ENCODE measurements at places on chromosomes 7 and 10.

DNA sequence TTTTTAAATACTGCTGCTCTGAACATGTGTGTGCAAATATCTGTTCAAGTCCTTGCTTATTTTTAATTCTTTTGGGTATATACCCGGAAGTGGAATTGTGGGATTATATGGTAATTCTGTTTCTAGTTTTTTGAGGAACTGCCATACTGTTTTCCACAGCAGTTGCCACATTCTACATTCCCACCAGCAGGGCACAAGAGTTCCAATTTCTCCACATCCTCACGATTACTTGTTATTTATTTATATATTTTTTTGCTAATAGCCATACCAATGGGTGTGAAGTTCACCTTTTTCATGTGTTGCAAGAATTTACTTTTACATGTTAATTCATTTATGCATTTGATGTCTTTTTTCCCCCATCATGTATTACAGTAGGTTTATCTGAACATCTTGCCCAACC lies 79.6 kb upstream of the CXCL12 start:
- DNase-seq: no peak

DNA sequence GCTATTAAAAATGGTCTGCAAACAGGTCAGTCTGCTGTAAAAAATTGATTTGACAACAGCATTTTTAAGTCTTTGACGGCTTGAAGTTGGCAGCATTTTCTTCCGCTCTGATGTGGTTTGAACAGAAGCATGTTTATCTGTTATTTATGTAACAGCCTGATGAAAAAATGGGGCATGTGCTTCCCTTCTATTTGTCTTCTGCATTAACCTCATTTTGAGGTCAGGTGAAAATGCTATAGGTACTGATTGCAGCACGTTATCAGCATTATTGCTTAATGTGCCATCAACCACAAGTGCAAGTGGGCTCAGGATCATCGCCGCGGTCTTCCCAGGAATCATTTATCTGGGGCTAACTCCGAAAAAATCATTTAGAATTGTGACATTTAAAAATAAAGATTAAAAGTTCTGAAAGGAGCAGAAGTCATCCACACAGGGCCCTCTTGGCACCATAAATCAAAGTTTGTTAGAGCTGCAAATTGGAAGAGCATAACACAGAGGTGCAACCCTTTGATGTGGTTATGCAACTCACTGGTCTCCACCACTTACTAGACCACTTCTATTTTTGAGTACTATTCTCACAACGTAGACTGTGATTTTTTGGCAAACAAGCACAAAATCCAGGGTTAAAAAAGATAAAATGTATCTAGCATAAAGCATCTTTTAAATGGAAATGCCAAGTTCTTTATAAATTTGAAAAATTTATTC lies 307.7 kb downstream of the MDFIC start:
- DNase-seq: peak; percentile 47

- no peak for DNase-seq
Measured at GRCh38 chr7:122507591-122507990, 191.3 kb downstream of the RNF133 start.

DNA sequence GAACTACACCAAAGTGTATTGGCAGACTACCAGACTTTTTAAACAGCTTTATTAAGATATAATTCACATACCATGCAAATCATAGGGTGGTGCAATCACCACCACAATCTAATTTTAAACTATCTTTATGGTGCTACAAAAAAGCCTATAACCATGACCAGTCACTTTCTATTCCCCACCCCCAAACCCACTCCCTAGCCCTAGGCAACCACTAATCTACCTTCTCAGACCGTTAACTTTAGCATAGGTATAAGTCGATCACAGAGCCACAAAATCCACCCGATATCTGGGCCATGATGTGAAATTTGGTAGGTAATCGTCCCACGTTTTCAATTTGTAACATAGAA lies 536 bp upstream of the POM121 start:
- DNase-seq: no peak

DNA sequence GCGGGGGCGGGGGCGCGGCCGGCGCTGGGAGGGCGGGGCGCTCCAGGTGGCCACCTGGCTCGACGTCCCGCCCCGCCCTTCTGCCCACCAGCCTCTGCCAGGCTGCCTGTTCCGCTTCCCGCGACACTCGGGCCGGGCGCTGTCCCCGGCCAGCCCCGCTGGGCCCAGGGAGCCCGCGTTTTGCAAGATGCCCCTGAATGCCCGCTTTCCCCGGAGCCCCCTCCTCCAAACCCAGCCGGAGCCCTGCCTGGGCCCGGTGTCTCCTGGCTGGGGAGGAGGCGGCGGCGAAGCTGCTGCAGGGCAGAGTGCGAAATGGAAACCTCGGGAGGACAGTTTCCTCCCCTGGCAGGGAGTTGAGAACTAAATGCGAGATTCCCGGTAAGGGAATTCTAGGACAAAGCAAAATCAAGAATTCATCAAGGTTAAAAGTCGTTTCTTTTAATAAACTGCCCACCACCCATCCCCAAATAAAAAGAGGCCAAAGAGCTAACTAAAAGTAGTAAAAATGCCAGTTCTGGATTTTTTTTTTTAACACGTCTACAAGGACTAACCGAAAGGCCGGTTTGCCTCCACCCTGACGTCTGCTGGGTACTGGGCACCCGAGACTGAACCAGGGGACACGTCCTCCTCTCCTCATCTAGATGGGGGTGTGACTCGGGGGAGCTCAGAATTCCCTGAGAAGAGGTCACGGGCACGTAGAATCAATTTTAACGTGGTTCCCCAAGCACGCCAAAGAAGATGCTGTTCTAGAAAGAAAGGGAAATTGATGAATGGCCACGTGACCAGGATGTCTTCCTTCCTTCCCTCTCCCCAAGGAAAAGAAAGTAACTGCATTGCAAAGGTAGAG lies 200.4 kb upstream of the NFE2L3 start:
- DNase-seq: no peak

GRCh38 chr7:40015790-40016296 lies 65.8 kb downstream of the CDK13 start:
- DNase-seq: no peak

DNA sequence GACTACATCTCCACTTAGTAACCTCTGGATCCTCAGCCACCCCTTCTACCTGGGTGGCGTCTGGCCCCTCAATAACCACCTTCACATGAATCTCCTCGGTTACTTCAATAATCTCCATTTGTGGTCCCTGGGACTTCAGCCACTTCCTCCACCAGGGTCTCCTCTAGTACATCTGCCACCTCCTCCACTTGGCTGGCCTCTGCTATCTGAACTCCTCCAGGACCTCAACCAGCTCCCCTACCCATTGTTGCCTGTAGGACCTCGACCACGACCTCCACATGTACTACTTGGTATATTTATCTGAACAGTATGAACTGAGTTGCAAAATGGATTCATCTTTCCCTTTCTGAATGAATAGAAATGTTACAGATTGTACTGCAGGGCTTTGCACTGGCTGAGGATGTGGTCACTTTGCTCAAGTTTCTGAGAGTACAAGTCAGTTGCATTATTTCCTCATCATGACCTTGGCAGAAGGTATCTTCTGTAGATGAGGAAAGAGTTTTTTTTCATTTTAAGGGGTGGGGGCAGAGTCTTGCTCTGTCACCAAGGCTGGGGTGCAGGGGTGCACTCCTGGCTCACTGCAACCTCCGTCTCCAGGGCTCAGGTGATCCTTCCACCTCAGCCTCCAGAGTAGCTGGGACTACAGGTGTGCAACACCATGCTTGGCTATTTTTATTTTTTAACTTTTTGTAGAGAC lies 36.0 kb downstream of the MAT1A start:
- DNase-seq: no peak

GRCh38 chr7:2498708-2499107 lies 20.9 kb upstream of the LFNG start:
- DNase-seq: no peak

- DNase-seq: peak; percentile 40
Measured at GRCh38 chr10:14382022-14382421, 51.3 kb upstream of the FRMD4A start.

- DNase-seq: no peak
Measured at GRCh38 chr10:78850644-78851435, 217.9 kb upstream of the ZMIZ1 start.

DNA sequence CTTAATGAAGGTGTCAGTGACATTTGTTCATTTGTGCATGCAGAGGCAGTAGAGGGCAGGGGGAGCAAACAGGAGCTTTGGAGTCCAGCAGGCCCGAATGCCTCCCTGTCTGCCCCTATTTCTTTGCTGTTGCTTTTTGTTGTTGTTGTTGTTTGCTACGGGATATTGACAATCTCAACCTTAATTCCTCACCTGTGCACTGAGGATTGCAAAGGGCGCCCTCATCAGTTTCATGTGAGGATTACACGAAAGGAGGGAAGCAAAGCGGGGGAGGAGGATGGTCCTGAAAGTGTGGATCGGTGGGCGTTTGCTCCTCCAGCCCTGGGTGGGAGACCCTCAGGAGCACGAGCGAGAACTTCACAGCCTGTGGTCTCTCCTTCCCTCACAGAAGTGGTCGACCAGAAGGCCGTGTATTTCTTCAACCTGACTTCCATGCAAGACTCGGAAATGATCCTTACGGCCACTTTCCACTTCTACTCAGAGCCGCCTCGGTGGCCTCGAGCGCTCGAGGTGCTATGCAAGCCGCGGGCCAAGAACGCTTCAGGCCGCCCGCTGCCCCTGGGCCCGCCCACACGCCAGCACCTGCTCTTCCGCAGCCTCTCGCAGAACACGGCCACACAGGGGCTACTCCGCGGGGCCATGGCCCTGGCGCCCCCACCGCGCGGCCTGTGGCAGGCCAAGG lies 9.6 kb downstream of the GDF10 start:
- DNase-seq: peak; percentile 11

DNA sequence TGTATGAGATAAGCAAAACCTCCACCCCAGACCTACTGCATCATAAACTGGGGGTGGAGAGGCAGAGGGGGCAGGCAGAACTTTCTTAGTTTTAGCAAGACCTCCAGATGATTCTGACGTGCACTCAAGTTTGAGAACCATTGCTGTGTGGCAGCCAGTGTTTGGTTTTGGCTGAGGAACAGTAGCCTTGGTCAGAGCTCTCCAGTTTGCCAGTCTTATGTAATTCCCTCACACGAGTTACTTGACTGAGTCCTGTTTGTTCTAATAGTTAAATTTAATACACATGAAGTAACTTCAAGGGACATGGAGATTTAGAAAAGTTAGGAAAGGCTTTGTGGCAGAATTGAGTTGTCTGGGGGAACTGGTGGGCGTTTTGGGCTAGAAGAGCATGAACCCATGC lies 38.5 kb downstream of the GARS1 start:
- no peak for DNase-seq

DNA sequence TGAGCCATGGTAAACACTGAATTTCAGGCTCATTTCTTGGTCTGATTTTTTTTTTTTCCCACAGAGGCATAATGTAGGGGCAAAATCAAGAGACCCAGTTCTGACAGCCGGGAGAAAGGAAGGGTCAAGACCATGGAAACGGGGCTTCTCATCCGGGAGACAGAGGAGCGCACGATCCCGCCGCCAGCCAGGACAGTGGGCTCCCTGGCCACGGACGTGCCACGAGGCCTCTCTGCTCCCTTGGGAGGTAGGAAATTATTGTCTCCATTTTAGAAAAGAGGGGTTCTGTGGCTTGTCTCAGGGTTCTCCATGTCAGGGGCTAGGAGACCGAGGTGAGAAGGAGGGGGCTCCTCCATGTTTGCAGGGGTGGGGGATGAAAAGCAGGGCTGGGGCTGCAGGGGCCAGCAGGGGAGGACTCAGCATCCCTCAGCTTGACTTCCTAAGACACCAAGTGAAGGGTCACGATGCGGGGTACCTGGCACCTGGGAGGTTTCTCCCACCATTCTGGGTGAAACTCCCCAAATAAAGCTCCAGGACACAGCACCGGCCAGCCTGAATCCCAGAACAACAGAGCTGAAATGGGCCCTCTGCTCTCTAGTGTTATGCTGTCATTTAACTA lies 37.6 kb downstream of the PPIF start:
- no peak for DNase-seq

DNA sequence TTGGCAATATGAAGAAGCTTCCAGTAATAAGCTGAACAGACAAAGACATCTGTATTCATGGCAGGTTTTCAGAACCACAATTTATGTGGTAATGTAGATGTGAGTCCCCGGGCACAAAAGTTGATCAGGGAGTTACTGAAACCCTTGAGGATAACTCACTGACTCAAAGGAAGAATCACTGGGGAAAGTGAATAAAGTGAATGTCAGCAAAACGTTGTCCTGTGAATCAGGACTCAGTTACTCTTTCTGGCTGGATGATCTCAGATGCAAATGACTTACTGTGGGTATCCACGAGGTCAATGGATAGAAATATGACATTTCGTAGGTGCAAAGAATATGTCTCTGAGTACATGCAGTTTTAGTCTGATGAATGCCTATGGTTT lies 172.8 kb upstream of the CTBP2 start:
- DNase-seq: no peak

DNA sequence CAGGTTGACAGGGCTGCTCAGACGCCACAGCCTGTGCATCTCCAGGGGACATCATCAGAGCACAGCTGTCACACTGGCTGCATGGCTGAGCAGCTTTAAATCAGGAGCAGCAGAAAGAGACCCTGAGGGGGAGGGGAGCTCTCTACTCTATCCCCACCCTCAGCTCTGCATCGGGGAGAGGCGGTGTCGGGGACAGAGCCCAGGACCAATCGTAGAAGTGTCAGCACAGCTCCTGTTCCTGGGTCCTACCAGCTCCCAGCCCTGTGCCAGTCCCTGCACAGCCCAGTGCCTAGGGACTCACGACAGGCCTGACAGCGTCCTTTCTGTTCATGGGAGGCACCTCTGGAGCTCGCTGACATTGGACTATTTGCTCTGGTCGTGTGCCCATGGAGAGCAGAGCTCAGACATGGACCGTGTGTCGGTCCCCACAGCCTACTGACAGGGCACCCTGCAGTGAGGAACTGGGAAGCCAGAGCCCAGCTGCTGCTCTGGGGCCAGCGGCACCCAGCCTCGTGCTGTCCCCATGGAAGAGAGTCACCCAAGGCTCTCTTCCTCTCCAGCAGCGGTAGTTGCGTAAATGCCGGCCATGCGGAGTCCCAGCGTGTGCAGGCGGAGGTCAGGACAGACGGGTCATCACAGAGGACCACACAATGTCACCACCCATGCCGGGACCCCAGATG lies 20.4 kb upstream of the ANTXRL start:
- no peak for DNase-seq

- no peak for DNase-seq
Measured at GRCh38 chr7:53900856-53901528, 641.2 kb upstream of the VSTM2A start.

GRCh38 chr7:108181073-108181985 lies 51.2 kb upstream of the LAMB4 start:
- DNase-seq: peak; percentile 31
